ENCODE measurements at places on chromosomes 4 and X. TPM values are rescaled to one million over a fixed set of nuclear protein-coding genes. Genes with fewer than 3 reads are reported as not detected.
A peak's percentile ranks its signal among the peaks of the same experiment; 100 is the strongest.

- no peak for DNase-seq
These were observed 14.0 kb downstream of the BBS12 start for GRCh38 chr4:122746485-122746965.

GRCh38 chrX:56826020-56826419, 97.0 kb downstream of the NBDY start:
- DNase-seq: no peak

DNA sequence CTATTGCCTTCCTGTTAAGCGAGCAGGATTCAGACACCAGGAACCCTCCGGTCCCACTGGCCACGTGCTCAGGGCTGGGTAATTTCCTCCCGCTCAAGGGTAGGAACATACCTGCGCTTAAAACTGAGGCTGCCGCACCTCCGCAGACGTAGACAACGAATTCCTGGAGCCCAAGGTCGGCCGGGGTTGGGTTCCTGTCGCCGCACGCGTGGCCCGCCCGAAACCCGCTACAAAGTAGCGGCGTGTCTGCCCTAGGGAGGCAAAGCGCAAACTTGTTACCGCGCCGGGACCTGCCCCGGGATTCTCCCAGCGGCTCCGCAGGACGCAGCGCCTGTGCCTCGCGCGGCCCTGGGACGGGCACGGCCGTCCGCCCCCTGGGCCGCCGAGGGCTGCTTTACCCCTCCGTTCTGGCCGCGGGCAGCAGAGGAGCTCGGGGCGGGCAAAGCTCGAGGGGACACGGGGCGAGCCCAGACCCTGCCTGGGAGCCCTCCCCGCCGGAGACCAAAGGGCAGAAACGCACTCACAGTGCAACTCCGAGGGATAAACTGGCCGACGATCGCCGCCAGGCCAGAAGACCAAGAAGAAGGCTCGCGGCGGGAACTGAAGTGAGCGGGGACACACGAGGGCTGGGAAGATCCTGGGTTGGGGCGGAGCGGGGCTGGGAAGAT, at the start of gene ERVMER34-1:
ERVMER34-1 (minus strand) TSS at position 607 of the 668 bp plus-strand sequence. CDS start 5,905 bp downstream, outside the sequence.
- DNase-seq: no peak

MUC7 gene
- not detected for total RNA-seq

DNA sequence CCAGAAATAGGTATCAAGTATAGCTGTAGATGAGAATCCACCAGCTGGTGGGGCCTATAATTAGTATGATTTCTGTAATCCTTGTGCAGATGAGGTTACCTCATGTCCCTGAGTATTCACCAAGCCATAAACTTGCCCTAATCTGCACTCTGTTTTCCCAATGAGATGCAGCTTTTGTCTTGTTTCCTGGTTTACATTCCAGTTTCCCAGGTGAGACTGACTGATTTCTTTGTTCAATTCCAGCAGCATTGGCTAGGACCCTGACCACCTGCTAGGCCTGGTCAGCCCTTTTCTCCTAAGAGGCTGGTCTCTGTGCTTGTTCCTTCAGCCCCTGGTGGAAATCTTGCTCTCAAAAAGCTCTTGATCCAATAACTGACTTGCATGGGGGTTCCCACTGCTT, 44.6 kb downstream of the GABRB1 start:
- DNase-seq: no peak

DNA sequence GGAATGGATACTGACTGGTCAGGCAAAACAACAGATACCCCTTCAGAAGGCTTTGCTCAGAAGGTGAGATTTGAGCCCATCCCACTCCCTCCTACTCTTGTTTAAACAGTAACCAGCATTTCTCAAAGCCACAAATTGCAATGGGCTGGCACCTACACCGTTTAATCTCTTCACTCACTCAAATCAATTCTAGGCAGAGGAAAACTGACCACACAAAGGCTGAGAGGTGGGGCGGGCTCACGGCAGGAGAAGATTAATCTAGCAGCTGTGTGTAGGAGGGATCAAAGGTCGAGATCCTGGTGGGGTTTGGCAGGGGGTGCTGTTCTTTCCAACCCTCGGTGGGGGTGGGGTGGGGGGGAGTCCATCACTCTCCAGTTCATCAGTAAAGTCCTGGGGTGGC, 622.4 kb downstream of the BCOR start:
- no peak for DNase-seq

GRCh38 chrX:103155201-103155600, 59.7 kb upstream of the BEX4 start:
- no peak for DNase-seq

GRCh38 chrX:2596045-2596444, 95.0 kb upstream of the CD99 start:
- no peak for DNase-seq

GAGE1 gene
- total RNA-seq: not detected

DNA sequence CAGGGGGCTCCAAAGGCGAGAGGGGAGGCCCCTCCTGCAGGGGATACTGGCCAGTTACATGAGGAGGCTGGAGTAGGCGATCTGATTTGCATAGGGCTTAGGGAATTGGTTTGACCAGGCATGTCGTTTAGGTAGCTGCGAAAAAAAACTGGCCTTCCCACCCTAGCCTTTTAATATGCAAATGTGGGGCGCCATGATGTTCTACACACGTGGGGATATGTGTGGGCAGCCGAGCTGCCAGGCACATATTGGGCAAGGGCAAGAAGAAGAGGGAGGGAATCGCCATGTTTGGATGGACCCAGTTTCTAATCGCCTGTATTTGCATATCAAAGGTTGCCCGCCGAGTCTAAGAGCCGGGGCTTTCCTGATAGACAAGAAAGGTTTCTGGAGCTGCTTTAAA, 121.3 kb downstream of the PRKX start:
- no peak for DNase-seq

SULT1B1 gene
- total RNA-seq: 0.18 TPM

DNA sequence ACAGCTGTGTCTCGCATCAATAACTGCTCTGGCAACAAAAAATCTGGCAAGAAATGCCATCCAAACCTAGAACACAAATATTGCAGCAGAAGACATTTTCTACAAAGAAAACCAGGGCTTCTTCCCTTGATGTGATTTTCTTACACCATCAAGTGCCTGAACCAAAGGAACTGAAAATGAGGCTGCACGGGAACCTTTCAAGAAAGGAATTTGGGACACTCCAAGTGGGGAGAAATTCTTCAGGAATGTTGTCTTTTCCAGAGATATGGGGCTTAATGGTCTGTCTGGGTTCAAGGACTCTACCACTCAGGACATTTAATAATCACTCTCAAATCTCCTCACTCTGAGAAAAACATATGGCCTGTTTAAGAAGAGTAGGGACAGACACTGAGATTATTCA, 57.6 kb downstream of the PRDM5 start:
- DNase-seq: no peak

DNA sequence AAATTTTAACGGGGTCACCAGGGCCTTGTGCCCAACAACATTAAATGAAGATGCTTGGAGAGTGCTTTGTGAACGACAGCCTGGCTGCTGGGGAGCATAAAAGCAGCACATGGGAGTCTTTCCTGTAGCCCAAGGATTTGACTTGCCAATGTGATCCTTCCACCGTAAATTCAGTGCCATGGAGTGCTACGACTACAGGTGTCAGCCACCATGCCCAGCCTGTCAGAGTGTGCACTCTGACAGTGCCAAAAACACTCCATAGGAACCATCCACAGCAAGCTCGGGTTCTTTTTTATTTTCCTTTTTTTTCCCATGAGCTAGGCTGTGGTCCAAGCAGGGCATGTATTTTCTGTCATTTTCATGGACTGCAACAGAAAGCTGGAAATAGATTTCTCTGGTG, 156.9 kb downstream of the NLGN4X start:
- no peak for DNase-seq

GRCh38 chr4:159677521-159677920, 574.6 kb downstream of the RAPGEF2 start:
- no peak for DNase-seq

GRCh38 chr4:184446132-184446658, 28.2 kb downstream of the IRF2 start:
- no peak for DNase-seq

- peak; percentile 70 for DNase-seq
These were observed 111.2 kb upstream of the PLS3 start for GRCh38 chrX:115449742-115450141.

SSX2B gene
- total RNA-seq: not detected

GRCh38 chr4:7959078-7959477, 19.4 kb upstream of the AFAP1 start:
- DNase-seq: no peak

- no peak for DNase-seq
These were observed 15.0 kb downstream of the C4orf51 start for GRCh38 chr4:145694929-145695328.

DNA sequence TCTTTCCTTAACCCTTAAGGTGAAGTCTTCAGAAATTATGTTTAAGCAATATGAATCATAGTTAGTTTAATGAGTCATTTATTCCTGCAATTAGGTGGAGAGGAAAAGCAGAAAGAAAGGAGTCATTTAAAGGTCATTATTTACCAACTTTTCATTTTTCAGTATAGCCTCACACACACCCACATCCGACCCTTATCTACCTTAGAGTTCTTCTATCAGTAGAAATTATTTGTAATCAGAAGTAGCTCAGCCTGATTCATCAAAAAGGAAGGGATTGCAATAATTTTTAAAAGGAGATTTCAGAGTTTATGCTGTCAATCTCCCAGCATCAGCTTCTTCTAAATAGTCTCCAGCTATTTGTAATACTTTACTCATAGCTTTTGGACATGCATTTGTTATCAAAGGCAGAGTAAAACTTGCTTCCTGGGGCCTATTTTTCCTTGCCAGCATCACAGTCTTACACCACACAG, 5.9 kb downstream of the ANXA10 start:
- no peak for DNase-seq

DNA sequence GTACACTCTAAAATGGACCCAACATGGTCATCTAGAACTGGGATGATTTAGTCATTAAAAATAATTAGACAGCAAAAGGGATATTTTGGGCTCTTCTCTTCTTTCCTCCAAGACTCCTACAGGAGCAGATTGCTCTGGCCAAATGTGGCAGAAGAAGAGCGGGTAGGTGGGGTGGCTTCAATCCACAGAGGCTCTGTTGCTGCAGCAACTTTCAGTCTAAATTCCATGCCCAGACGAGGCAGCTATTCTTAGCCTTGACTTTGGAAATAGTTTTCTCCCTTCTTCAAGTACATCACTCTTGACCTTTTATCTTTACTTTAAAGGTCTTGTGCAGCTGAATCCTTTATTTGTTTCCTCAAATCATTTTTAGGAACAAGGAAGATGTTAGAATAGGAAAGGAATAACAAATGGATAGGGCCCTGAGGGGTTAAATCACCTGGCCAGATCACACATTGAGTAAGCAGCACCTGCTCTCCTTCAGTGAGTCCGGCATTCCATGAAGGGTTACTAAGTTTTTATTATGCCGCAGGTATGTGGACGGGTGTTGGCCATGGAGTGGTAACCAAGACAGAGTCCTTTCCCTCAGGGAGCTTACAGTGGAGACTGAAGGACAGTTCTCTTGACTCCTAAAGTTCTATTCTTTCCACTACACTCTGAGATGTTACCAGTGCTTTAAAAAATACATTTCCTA, 19.3 kb upstream of the SORBS2 start:
- DNase-seq: no peak

CHRNA9 gene
- not detected for total RNA-seq

DNA sequence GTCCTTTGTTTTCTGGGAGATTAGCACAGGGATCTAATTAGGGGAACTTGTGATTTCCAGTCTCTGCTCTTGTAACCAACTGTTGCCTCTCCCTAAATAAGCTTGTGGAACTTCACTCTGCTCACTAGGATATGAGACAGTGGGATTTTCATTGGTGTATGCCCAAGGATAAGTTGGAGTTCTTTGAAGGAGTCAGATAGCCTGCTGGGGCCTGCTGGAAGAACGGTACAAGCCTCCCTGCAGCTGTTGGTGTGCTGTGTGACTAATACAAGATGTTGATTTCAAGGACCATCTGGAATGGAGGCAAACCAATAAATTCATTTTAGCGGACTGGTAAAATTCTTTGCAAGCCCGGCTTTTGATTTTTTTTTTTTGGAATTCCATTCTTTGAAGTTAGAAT, 167.0 kb downstream of the AASDH start:
- DNase-seq: no peak

DNA sequence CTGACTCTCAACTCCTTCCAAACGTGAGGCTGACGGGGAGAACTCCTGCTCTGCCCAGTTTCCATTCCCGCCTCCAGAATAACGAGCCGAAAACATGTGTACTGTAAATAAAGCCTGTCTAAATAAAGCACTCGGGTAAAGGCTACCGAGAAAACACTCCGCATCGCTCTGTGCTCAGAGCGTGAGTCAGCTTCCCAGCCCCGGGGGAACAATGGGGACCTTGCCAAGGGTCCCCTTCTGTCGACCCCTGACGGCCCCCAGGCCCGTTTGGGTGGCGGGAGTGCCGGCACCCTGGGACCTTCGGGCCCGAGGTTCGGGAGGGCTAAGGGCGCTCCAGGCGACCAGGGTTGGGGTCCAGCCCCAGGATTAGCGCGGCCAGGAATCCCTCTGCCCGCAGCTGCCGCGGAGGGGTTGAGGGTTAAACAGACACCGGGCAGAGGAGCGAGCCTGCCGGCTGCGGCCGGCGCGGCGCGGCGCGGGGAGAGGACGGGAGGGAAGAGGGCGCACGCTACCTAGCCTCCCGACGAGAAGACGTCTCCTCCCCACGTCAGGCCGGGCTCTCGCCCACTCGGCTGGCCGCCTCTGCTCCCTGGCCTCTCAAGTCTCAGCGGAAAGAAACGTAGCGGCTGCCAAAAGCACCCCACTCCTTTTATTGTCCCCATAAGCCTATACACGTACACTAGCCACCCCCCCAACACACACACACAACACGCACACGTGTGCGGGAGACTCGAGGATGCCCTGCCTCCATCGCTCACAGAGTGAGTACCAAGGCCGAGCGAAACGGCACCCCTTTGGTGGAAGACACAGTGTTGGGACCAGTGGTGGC, 85.5 kb downstream of the BCOR start:
- peak; percentile 32 for DNase-seq

- no peak for DNase-seq
These were observed 15.5 kb downstream of the CTPS2 start for GRCh38 chrX:16696956-16697355.

- DNase-seq: no peak
These were observed 1.0 kb downstream of the TRMT44 start for GRCh38 chr4:8441499-8442091.

GRCh38 chr4:80831383-80832361, 198.8 kb upstream of the BMP3 start:
- DNase-seq: no peak

SLC34A2 gene
- not detected for total RNA-seq

FOXO4 gene
- 61.3 TPM for total RNA-seq

ADH5 gene
- 145 TPM for total RNA-seq

DNA sequence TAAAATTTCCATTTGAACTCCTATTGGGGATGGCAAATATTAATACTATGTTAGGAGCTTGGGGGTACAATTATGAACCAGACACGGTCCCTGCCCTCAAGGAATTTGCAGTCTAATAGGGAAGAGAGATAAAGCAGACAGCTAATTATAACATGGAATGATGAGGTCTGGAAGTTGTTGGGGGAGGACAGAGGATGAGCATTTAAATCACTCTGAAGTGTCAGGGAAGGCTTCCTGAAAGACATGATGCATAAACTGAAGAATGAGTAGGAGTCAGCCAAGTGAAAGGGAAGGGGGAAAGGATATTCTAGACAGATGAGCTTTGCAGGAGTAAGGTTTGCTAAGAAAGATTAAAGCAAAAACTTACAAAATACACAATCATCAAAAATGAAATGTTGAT, 15.9 kb downstream of the PLAC1 start:
- no peak for DNase-seq

PPEF1 gene
- 0.52 TPM for total RNA-seq

SSX2 gene
- total RNA-seq: not detected

All from adrenal gland (tissue), 19 donors.